ENCODE measurements at places on chromosomes 2 and 18.

DNA sequence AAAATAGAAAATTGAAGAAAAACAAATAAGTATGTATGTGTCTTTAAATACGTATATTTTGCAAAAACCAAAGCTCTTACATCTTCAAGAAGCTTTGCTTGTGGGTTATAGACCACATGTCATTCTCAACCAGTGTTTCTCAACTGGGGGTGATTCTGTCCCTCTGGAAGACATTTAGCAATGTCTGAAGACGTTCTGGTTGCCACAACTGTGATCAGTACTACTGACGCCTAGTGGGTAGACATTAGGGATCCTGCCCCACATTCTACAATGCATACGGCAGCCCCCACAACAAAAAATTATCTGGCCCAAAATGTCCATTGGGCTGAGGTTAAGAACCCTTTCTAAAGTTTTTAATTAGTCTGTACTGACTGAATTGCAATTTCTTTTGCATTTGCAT is 48.4 kb downstream of the UNC50 start:
- DNase-seq: no peak

DNA sequence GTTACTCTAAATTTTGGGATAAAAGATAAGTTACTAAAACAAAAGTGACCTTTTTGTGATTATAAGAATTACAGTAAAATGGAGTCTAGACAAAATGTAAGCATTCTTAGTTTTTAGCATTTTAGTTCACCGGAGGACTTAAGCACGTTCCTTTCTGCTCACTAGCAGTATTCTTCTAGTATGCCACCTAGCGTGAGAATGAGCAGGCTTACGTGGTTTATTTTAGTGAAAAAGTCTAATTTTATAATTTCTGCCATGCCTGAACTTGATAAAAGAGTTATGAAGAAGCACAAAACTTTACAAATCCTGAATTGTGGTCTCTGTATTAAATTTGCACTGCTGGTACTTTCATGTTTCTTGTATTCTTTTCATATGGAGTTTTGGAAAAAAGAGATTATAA is 12.6 kb upstream of the OTX1 start:
- no peak for DNase-seq

DNA sequence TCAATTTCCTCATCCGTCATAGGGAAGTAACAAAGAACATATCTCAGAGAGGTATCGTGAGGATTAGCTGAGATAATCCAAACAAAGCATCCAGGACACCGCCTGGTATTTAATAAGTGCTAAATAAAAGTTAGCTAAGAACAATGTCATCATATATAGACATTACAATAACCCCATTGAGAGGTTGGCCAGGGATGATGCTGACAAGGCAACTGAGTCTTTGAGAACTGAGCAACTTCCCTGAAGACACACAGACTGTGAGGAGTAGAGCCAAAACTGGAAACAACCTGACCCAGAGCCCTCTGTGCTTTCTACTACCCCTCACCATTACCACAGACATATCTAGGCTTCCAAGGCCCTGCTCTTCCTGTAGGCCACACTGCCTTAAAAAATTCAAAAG is 1.6 kb upstream of the DCTN1 start:
- no peak for DNase-seq

DNA sequence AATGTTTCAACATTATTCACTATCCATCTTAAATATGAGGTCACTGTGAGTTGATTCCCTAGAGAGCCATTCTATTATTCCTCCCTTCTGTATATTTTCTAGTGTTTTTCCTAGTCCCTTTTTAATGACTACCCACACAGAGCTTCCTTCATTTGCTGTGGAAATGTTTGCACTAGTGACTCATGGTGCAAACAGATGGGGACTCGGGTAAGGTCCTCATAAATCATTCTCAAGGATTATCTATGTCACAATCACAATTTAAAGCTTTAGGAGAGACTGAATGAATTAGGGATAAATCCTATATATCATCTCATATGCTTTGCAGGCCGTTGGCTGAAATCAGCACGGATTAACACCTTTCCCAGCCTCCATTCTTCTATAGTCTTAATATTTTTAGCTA is 159.6 kb downstream of the DCC start:
- DNase-seq: no peak

DNA sequence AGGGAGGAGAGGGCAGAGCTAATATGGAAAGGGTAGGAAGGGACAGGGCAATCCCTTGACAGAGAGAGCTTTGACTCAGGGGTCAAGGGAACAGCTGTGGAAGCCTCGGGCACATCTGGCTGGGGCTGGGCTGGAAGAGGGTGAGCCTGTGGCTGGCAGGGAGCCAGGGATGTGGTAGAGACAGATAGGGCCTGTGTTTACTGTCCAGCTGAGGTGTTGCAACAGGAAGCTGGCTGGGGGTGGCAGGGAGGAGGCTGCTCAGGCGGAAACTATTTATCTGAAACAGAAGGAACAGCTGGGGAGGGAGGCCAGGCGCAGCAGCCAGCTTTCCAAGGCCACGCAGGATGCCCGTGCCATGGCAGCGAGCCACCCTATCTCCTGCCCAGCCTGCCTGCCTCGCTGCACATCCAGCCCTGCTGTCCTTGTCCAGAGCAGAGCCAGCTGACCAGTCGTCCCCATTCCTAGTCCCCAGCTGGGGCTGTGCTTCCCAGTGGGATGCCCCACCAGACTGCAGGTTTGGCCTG is 264.7 kb downstream of the CYP26B1 start:
- peak; percentile 75 for DNase-seq

Measured in posterior cingulate gyrus (tissue), 11 donors.